Tongue (tissue), 3 donors: ENCODE measurements at places on chromosomes 2 and 18.

DNA sequence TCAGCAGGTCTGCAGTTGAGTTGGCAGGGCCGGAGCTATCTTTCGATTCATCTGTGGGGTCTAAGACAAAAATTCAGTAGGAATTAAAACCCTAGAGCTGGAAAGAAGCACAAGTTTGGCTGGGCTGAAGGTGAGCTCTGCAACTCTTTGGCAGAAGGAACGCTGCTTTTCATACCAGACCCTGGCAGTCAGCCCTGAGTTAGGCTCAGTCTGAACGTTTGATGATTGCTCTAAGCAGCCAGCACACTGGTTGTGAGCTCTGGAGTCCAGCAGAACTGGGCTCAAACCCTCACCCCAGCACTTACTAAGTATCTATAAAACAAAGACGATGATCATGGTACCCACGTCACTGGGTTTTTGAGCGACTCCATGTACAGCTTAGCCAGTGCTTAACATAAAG, 192.5 kb downstream of the TNS1 start:
- no peak for DNase-seq

DNA sequence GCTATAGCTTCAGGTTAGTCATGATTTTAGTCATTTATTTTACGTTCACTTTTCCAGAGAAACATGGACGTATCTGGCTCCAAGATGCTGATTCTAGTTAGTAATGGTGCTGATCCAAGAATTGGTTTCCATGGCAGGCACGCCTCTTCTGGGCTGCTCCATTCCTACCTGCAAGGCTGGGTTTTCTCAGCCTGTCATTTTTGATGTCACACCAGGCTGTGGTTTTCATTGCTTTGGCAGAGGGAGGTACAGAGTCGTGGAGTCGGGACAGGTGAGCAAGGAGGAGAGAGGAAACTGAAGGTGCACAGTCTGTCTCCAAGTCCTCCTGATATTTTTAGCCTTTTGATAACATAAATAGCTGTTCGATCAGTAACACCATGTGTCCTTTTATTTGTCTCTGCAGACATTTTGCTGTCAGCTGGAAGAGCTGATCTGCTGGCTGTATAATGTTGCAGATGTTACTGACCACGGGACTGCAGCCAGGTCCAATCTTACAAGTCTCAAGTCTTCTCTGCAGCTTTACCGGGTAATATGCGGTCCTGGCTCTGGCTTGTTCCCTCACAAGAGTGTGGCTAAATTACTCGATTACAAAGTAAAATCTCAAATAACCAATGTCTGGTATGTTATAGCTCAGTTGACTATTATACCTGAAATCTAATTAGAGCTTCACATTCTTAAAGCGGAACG, 17.8 kb downstream of the CEP68 start:
- no peak for DNase-seq

- DNase-seq: peak; percentile 62
Observed at GRCh38 chr2:9152975-9153642, 53.5 kb upstream of the ASAP2 start.

- DNase-seq: no peak
Observed at GRCh38 chr2:136314240-136314639, 196.3 kb upstream of the CXCR4 start.

DNA sequence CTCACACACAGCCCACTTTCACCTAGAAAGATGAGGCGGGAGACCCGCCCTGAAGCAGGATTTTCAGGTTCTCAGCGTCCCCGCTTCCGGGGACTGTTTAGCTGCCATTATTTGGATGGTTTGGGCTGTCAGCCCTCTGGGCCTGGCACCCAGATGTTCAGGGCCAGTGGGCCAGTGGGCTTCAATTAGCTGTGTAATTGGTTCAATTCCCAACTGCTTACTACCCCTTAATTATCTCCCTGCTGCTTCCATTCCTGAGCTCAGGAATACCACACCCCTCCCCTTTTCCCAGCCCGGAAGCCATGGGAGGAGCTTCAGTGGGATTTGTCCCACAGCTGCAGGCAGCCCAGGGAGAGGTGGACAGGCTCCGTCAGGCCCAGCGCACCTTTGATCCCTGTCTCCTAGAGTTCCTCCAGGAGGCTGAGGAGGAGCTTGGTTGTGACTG, 114.1 kb upstream of the MYCN start:
- no peak for DNase-seq

DNA sequence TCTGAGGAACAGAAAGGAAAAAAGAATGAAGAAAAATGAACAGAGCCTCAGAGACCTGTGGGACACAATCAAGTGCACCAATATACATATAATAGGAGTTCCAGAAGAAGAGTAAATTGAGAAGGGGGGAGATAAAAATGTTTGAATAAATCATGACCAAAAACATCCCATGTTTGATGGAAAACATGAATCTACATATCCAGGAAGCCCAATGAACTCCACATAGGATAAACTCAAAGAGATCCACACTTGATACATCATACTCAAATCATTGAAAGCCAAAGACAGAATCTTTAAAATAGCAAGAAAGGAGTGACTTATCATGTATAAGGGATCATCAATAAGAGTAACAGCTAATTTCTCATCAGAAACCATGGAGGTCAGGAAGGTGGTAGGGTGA, 80.0 kb downstream of the COA5 start:
- no peak for DNase-seq

GRCh38 chr2:59449274-59449673, 1104.2 kb downstream of the BCL11A start:
- no peak for DNase-seq

GRCh38 chr2:13050764-13051163, 334.0 kb downstream of the TRIB2 start:
- DNase-seq: no peak

- DNase-seq: no peak
Observed at GRCh38 chr2:162787616-162788015, 51.0 kb downstream of the KCNH7 start.

DNA sequence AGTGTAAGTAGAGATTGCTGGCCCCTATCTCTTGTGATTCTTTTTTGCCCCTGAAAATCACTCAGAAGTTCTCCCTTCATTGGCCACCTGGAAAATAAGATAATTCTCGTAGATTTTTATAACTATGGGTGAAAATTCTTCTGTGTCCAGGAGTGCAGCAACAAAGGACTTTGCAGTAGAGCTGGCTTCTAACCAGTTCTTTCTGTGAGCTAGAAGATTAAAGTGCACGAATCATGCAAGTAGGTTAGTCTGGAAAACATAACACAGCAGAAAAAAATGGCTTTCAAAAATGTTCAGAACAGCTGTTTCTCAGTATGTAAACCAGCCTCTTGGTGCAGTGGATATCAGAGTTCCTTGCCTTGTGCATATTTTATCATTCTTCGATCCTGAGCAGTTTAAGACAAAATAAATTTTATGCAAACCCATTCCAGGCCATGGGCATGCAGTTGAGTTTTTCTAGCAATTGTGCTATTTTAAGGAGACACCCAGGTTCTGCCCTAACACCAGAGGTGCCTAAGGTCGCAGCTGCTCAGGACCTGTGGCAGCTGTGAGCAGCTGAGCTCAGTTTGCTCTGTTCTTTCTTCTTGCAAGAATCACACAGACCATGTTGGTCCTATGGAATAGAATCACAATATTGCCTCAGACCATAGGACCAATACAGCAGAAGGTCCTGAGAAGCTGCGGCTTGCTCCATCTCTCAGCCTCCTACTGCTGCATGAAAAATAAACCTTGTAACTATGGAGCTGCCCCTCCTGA, 80.9 kb upstream of the BCL2L11 start:
- no peak for DNase-seq

DNA sequence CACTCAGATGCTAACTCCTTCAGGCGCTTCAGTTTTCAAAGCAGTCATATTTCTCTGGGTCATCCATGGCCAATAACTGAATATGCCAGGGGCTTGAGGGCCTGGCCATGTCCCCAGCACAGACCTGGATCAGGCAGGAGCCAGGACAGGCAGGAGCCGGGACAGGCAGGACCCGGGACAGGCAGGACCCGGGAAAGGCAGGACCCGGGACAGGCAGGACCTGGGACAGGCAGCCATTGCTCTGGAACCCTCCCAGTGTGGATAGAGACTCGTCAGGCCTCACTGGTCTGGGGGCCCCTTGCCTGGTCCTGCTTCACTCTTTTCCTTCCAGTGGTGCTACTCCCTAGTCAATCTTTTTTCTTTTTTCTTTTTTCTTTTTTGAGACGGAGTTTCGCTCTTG, 117.5 kb upstream of the TEX51 start:
- no peak for DNase-seq

DNA sequence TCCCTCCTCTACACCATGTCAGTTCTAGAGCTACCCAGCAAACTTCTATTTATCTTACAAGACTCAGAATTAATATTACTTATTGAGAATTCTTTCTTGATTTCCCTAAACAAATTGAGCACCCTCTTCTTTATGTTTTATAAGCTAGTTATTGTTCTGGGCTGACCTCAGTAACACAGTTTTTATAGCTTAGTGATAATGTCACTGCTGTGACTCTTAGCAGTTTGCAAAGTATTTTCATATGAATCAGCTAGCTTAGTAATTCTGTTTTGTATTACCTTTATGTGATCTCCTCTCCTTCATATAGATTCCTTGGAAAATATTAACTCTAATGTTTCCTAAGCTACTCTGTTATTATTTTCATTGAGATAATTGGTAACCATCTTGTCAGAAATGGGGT, 114.9 kb downstream of the PMS1 start:
- DNase-seq: no peak

GRCh38 chr18:41655074-41655473, 300.0 kb upstream of the PIK3C3 start:
- no peak for DNase-seq

- DNase-seq: peak; percentile 48
Observed at GRCh38 chr2:134216152-134216829, 37.6 kb upstream of the MGAT5 start.

- no peak for DNase-seq
Observed at GRCh38 chr2:143706354-143706753, 577.1 kb downstream of the ARHGAP15 start.

- DNase-seq: no peak
Observed at GRCh38 chr2:240295256-240296103, 140.0 kb upstream of the GPC1 start.

GRCh38 chr2:1860931-1861330, 116.6 kb upstream of the PXDN start:
- DNase-seq: no peak

GRCh38 chr18:79927607-79928562, 23.6 kb downstream of the SLC66A2 start:
- DNase-seq: peak; percentile 83

- no peak for DNase-seq
Observed at GRCh38 chr2:208711598-208711997, 305.0 kb downstream of the PTH2R start.

GRCh38 chr2:45929674-45930395, 278.4 kb downstream of the PRKCE start:
- no peak for DNase-seq

DNA sequence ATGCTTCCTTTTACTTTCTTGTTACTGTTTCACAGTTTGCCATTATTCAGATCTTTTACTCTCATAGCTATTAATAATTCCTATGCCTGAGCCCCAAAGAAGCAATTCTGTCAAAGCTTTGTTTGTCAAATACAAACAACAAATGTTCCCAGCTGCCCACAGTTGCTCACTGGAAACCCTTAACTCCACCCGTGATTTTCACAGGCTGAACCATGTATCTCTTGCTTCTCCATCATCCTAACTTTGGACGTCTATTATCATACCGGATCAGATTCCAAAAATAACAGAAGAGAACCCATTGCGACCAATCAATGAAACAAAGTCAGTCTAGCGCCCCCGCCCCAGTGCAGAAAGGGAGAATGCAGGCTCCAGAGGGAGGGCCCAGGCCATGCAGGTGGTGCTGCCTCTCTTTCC, 24.2 kb downstream of the COLEC12 start:
- DNase-seq: peak; percentile 56

GRCh38 chr2:44277541-44277940, 2.3 kb downstream of the SLC3A1 start:
- DNase-seq: no peak

DNA sequence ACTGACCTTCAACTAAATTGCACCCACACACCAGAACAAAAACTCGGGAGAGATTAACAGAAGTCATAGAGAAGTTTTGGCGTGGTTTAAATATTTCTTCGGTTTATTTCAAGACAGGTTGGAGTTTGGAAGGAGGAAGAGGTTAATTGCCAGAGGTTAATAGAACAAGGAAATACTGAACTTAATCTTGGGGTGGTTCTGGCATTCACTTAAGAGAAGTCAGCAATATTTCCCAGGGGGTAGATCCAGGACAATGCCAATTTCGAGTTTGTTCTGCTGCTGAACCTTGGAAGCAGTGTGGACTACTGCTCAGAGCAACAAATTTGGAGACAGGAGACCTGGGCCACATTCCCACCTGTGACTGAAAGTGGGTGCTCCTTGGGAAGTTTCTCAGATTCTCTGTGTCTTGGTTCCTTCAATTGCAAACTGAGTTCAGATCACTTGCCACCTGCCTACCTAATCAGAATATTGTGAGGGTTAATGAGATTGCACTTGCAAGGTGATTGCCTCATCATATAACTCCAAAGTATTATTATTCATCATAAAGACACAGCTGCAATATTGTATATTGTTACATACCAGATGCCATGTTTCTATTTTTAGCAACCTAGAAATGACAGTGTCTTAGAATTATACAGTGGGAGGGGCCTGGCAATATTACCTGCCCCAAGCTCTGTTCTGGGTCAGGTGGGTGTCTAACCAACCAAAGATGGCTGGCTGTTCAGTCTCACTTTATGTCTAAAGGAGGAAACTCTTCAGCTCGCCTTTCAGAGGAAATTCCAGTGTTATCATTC, 217.4 kb downstream of the CDCA7 start:
- peak; percentile 38 for DNase-seq

GRCh38 chr18:24016643-24017042, 2.1 kb downstream of the TTC39C start:
- DNase-seq: no peak

DNA sequence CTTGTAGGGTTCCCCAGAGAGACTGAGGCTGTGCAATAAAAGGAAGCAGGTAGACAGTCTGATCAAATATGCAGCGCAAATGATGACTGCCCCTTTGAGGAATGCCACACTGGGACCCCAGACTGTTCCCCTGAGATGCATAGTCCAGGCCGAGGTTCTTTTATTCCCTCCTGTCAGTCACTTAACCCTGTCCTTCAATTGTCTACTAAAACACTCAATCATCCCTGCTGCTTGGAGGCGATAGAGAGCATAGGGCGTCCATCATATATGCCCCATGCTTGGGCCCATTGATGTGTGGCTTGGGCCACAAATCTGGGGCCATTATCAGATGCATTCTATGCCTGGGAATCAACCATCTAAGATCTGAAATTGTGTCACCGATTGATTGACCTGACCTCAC, 15.5 kb upstream of the CASP8 start:
- no peak for DNase-seq

DNA sequence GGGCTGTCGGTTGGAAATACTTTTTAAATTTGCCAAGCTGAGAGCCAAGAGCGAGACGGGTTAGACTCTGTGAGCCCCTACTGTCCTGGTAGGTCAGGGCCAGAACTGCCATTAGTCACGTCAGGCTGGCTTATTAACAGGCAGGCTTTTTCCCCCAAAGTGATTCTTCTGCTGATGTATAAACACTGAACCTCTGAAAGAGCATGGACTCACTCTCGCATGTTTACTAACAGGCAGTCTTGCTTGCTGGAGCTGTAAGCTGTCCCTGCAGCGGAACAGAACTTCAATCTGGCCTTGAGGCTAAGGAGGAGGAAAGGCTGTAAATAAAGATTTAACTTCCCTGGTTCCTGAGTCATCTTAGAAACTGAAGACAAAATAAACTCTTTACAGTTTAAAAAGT, 288.4 kb downstream of the PIEZO2 start:
- DNase-seq: peak; percentile 45

GRCh38 chr2:168964251-168964807, 63.2 kb downstream of the G6PC2 start:
- DNase-seq: no peak

GRCh38 chr2:131148426-131148825, 43.3 kb downstream of the PLEKHB2 start:
- no peak for DNase-seq
